Activated CD4-positive, alpha-beta T cell treated with anti-CD3 and anti-CD28 coated beads for 1 hour (primary cell): ENCODE measurements at places on chromosomes 1 and 21.

DNA sequence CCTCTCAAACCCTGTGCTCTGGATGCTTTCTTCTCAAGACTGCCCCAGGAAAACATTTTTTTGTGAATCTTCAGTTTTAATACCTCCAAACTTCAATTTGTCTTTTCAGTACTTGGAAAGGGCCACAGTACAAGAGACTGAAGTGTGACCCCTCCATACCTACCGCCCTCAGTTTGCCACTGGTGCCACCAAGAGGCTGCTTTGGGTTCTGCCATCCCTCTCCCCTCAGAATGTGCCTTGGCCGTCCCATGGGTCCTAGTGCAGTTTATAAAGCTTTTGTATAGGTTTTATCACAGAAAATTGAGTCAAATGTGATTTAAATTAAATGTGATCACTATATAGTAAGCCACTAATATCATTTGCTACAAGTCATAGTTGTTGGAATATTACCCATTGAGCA lies 60.8 kb upstream of the PGD start:
- DNase-seq, result no peak

DNA sequence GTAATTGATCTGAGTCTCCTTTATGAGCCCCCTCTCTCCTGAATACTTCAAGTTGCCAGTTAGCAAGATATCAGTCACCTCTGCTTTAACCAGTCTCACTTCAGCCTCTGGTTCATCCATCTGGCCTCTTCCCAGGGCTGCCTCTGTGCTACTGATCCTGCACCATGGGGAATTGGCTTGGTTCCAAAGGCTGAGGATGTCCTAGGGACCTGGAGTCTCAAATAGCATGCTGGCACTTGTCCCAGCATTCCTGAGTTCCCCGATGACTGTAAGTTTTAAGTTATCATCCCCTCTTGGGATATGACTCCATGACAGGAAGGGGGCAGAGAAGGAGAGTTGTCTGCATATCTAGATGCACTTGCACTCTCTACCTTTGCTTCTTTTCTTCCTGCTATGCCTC lies 252.0 kb downstream of the PTBP2 start:
- no peak for DNase-seq

GRCh38 chr1:206714331-206715058 lies 29.8 kb downstream of the MAPKAPK2 start:
- no peak for DNase-seq

GRCh38 chr1:112636597-112637253 lies 17.1 kb downstream of the CAPZA1 start:
- no peak for DNase-seq
